ENCODE measurements at places on chromosomes 2 and 18.

GRCh38 chr18:23072079-23072478, 63.2 kb upstream of the CABLES1 start:
- no peak for DNase-seq

DNA sequence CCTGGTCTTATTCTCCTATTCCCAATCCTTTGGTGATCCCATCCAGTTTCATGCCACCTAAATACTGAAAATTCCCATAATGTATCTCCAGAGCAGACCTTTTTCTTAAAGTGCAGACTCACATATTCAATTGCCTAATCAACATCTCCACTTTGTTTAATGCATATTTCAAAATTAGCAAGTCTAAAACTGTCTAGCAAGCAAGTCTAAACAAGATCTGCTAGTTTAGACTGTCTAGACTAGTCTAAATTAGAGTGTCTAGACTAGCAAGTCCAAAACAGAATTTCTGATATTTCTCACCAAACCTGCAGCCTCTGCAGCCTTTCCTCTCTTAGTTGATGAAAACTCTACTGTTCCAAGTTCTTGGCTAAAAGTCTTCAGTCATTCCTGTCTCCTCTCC, 44.6 kb downstream of the THUMPD2 start:
- no peak for DNase-seq

DNA sequence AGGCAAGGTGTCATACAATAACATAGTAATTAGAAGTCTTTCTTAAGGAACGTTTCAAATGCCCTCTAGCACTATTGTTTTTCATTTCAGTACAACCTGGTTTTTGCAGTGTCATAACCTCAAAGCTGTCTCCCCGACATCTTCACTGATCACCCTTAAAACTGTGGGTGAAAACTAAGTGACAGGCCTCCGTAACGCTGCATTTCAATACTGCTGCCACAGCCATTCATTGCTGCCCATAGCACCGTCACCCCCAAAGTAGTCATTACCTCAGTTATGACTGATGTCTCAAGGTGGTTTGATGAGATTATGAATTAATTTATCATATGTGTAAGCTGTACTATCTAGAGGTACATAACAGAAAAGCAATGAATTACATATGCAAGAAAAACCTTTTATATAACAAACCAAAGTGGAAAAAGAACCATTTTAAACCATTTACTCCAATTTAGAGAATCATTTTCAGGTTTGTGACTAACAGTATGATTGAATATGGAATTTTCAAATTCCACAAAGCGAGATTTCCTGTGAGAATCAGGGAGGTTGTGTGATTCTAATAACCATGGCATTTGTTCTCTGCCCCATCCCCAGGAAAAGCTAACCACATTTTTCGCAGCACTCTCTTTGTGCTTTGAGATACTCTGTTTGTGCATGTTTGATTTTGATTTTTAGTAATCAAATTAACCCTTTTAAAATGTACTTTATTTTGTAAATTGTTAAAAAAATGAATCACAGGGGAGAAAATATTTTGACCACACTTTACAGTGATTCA, 263.0 kb downstream of the PTGR3 start:
- no peak for DNase-seq

- DNase-seq: no peak
Observed at GRCh38 chr2:60882971-60883753, 1.8 kb downstream of the REL start.

DNA sequence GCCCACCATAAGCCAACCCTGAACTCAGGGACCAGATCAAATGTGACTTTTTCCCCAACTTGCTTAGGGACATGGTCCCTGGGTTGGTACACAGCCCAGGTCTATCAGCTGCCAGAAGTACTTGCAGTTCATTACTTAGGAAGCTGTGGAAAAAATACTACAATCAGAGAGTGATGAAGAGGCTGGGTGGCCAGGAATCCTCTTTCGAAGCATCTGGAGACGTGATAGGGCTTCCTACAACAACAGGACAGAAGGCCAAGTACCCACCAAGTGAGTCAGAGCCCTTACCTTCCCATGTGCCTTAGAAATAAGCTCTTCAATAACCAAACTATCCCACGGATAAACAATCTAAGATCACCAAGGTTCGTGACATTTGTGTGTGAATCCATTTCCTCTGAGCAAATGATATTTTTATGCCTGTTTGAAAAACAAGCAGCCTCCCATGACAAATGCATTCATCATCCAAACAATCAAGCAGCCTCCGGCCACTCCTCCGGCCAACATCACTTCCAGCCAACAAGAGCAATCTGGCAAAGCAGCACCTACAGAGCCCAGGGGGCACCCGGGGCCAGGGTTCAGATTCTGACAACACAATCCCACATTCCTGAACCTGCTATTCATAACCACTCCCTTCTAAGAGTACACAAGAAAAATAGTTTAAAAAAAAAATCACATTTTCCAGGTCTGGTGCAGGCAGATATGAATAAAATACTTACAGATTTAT, 26.4 kb downstream of the TBC1D8 start:
- no peak for DNase-seq

- no peak for DNase-seq
Observed at GRCh38 chr2:215614296-215614695, 178.4 kb upstream of the FN1 start.

DNA sequence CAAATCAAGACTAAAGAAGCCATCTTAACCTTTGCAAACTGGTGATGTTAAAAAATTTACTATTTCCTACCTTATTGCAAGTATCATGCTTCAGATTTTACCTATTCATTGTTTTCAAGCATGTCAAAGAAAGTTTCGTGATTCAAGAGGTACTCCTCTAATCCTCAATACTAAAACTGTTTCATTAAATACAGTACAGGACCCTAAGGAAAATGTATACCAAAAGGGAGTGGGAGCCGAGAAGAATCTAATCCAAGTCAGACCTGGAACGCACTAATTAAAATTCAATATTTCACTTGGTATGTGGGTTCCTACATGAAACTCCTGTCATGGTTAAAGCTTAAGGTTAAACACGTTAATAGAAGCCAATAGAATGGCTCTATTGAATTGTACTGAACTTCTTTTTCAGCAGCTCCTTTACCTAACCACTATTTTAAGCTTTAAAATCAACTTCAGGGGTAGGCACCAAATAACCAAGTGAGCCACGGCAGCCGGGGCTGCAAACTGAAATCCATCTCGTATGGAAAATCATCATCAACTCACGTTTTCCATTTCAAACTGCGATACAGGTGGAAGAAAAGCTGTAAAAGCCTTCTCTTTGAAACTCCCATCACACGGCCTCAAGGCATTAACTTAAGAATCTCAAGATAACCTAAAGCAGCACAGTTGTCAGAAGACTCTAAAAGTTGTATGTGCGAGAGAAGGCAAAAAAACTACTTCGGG, 188.8 kb downstream of the ZEB2 start:
- no peak for DNase-seq

GRCh38 chr2:206387808-206388207, 55.5 kb upstream of the ADAM23 start:
- no peak for DNase-seq

- DNase-seq: no peak
Observed at GRCh38 chr2:47598476-47598875, 184.5 kb upstream of the MSH6 start.

- DNase-seq: peak; percentile 86
Observed at GRCh38 chr2:88350331-88351248, 101.9 kb downstream of the FOXI3 start.

DNA sequence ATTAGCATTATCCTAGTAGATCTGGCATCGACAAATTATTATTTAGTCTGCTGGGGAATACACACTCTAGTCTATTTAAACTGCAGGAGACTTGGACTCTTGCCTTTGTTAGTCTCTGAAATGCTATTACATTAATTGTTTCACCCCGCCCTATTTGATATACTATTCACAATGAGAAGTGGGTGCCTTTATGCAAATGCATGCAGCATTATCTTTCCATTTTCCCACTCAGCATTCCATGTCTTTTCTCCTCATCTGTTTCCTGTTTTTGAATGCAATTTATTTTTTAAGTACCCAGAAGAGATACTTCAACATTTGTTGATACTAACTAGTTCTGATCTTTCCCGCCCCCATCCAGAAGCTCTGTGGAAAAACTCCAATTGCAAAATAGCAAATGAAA, 395.3 kb upstream of the NXPH2 start:
- DNase-seq: no peak

- no peak for DNase-seq
Observed at GRCh38 chr2:238872628-238873380, 24.9 kb downstream of the TWIST2 start.

DNA sequence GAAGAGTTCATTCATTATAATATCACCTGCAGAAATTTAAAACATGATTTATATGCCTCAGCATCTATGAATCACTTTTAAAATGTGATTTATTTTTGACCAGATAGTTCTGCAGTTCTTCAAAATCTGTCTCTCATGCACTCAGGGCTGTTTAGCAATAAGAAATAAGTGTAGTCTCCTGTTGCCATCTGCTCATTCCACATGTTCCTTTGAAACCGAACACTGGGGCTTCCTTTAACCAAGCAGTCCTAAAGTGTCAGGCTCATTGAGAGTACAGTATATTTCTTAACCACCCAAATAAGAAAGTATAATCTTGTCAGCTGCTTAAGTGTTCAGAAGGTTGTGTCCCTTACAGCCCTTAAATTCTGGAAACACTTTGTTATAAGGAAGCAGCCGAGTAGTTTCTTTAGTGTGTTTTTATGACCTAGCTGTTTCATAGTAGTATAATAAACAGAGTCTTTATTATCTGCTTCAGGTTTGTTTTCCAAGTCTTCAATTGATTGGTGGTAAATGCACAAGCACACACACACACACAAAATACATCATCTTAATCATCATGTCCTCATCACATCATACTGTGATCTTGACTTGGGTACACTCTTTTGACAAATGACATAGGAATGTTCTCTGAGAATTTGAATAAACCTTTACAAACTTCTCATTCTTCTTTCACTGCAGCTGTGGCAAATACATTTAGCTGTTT, 10.4 kb downstream of the WDR7 start:
- no peak for DNase-seq

DNA sequence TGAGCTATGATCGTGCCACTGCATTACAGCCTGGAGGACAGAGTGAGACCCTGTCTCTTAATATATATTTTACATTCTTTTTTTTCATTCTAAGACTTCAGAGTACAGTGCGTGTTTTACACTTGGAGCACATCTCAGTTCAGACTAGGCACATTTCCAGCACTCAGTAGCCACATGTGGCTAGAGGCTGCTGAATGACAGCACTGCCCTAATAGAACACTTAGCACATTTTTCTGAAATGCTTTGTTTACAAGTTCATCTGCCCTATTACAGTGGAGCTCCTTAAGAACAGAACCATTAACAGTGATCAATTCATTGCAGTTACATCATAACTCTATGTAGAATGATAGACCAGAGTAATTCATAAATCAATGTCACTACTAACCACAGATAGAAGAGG, 138.1 kb downstream of the SUCLG1 start:
- DNase-seq: no peak

DNA sequence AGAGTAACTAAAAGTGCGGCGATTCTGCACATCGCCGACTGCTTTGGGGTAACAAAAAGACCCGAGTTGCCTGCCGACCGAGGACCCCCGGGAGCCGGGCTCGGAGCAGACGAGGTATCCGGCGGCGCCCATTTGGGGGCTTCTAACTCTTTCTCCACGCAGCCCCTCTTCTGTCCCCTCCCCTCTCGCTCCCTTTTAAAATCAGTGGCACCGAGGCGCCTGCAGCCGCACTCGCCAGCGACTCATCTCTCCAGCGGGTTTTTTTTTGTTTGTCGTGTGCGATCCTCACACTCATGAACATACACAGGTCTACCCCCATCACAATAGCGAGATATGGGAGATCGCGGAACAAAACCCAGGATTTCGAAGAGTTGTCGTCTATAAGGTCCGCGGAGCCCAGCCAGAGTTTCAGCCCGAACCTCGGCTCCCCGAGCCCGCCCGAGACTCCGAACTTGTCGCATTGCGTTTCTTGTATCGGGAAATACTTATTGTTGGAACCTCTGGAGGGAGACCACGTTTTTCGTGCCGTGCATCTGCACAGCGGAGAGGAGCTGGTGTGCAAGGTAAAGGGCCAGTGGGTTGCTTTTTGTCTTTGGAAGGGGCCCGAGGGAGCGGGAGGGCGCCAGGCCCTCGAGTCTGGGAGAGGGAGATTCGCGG, 1.4 kb downstream of the TRIB2 start:
- peak; percentile 64 for DNase-seq

DNA sequence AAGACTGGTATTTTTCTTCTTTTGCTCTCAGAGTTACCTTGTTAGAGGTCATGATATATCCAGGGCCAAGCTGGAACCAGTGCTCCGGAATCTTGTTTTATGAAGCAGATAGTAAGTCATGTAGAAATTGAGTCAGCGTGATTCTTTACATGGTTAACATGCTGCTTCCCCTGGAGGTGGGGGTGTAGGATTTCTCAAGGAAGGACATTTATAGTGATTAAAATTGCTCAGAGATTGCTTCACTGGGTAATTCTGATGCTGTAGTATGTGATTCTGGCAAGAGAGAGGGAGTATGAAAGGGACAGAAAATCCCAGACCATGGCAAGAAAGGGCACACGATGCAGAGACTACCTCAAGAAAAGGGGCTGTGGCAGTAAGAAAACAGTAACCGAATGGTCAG, 8.0 kb upstream of the MYL1 start:
- DNase-seq: no peak

GRCh38 chr18:27793013-27793785, 383.7 kb downstream of the CDH2 start:
- no peak for DNase-seq

DNA sequence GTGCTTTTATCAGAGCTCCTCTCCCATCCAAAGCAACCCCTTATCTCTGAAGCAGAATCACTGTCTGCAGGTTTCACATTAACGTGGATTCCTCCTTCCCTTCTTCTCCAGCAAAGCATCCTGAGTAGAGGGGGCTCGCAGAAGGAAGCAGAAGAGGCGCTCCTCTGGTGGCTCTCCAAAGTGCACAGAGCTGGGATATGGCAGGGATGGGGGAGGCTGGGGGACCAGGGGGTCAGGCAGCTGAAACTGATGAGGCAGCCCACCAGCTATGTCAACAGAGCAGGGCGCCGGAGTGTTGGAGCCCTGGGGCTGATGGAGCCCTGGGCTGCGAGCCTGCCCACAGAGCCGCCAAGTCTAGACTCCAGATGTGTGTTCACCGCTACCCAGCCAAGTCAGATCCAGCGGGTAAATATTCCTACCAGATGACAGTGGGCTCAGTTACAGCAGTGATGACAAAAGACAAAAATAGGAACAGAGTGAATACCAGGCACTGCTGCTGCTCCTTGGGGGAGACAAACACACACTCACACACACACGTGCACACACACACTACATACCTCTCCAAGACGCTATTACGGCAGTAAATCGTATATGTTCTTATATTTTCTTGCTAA, 678.3 kb upstream of the ID2 start:
- no peak for DNase-seq

- DNase-seq: peak; percentile 67
Observed at GRCh38 chr18:23237524-23238151, 102.4 kb downstream of the CABLES1 start.
